ENCODE measurements at places on chromosomes 1 and 21.

DNA sequence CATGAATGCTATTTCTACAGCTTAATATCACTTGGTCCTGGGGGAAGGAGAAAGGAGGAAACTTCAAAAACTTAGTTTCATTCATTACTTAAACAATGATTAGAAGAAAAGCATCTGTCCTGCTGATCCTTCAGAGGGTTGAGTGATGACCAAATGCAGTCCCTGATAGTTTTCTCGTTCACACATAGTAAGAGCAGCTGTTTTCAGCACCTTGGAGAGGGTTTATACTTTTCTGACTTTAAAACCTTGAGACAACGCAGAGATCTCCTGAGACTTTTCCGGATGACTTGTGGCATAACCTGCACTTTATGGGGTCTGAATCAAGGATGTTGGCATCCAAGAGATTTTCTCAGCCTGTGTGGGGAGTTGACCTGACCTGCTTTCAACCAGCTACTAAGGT, 94.0 kb upstream of the KCND3 start:
- DNase-seq, result no peak

DNA sequence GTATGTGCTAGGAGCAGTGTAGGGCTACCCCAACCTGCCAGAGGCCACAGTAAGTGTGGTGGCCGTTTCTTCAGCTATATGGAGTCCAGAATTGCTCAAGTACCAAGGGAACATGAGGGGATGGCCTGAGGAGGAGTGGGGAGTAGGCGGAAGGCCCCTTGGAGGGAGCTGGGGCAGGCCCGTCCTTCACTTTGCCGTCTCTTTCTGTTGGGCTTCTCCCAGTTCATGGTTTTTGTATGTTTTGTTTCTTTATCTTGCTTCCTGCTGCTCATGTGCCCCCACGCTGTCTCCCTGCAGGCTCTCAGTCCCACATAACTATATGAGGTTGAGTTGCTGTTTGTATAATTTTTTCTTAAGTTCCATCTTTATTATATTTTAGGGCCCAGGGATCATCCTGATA, 5.9 kb upstream of the DPH2 start:
- no peak for DNase-seq

GRCh38 chr21:43600642-43601402, 58.5 kb downstream of the HSF2BP start:
- DNase-seq, result no peak

GRCh38 chr1:60279798-60280197, 206.2 kb upstream of the C1orf87 start:
- DNase-seq, result no peak

DNA sequence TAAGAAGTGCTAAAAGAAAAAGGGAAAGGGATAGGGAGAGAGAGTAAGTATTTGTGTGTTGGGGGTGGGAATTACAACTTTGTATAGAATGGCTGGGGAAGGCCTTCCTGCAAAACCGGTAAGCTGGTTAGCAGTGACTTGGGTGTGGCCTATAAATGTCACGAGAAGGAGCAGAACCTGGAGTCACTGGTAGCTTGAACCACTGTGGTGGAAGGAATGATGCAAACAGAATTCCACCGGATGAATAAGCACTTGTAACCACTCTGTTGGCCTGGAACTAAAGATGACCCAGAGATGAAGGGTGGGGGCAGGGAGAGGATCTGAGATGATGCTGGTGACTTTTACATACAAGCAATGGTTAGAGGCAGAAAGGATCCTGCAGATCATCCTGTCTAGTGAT, 8.9 kb downstream of the XKR8 start:
- DNase-seq, result no peak

DNA sequence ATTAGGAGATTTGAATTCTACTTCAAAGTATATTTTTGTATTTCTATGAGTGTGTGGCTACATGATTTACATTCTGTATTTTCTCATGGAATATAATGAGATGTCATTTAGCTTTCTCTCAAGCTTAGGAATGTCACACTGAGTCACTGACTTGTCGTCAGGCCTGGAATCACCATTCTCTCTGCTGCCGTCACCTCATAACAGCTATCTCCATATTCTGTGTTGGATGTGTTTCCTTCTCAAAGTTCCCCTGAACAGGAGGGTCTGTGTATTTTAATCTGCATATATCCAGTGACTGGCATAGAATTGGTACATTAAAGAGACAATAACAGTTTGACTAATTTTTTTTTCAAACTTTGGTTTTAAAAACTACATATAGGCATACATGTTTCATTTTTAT, 35.9 kb downstream of the LYPLAL1 start:
- no peak for DNase-seq

DNA sequence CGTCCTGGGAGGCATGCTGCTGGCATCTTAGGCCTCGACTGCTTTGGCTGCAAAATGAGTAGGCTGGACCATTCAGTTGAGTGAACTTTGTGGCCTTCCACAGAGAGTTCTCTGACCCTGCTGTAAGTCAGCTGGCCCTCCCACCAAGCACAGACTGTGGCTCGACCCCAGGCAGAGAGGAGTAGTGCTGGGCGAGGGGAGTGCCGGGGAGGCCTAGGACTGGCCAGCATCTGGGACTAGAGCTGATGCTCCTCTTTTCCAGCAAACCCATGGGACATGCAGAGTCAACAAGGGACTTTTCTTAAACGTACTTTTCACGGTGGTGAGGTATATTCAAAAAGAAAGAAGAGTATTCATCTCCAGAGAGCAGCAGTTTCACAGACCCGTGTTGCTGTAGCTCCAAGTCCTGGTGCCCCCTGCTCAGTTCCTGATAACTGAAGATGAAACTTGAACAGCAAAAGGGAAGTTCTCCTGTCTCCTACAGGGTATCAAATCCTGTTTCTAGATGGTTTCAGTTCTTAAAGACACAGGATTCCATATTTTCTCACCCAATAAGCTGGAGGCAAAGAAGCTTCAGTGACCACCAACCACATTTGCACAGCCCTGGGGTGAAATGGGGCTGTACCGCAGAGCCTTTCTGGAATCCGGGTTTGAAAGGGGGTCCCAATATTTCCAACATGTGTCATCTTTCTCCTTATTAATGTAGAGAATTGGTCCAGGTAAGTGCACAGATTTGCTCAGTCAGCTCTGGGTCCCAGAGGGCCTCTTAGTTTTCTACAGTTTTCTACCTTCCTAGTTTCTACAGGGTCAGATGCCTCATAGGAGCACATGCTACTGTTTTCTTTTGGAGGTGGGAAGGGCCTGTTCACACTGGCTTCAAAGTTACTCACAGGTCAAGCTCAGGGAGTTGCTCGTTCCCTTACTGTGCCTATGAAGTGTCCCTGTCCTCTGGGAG, 20.9 kb downstream of the BATF3 start:
- no peak for DNase-seq

- no peak for DNase-seq
Measured at GRCh38 chr1:238138059-238138626, 247.4 kb upstream of the ZP4 start.

GRCh38 chr1:46718727-46719622, at the start of gene EFCAB14:
Gene EFCAB14 (minus strand): TSS chr1:46719114. CDS start chr1:46718087, 1,027 bp downstream.
- DNase-seq, result peak; percentile 98

- DNase-seq, result no peak
Measured at GRCh38 chr1:9069326-9070100, at the start of gene SLC2A5. Gene SLC2A5 (minus strand): TSS chr1:9069635. CDS start chr1:9069536, 99 bp downstream.

DNA sequence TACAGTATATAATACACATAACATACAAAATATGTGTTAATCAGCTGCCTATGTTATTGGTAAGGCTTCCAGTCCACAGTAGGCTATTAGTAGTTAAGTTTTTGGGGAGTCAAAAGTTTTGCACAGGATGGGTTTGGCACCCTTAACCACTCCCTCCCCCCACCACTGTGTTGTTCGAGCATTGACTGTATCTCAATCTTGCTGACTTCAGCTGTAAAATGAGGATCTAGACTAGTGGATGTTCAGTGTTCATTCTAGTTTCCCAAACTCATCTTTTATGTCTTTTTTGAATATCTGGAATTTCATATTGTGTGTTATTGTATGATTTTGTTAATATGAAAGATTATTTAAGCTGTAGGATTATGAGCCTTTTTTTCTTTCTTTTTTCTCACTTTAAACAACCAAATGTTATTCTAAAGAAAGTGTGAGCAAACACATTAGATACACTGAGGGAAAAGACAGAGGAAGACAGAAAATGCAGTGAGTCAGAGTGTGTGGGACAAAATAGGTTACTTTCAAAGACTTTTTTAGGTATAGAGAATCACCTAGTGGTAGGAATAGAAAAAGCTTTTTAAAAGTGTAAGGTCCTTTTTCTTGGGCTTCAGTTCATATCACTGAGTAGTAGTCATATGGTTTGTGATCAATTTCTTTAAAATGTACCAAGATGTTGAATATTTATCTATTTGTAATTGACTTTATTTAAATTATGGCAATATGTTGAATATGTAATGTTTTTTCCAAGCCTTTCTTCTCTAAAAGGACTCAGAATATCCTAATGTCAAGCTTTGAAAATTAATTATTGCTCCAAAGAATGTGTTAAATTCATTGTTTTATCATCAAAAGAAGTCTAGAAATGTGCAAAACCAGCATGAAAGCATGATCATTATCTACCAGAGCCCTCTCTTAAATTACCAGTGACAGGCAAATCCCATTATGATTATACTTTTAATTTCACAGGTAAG, 17.9 kb upstream of the CENPF start:
- DNase-seq, result no peak

- DNase-seq, result no peak
Measured at GRCh38 chr1:197695961-197696360, 79.3 kb downstream of the DENND1B start.

GRCh38 chr21:33383056-33383888, 19.9 kb upstream of the IFNGR2 start:
- DNase-seq, result peak; percentile 49

DNA sequence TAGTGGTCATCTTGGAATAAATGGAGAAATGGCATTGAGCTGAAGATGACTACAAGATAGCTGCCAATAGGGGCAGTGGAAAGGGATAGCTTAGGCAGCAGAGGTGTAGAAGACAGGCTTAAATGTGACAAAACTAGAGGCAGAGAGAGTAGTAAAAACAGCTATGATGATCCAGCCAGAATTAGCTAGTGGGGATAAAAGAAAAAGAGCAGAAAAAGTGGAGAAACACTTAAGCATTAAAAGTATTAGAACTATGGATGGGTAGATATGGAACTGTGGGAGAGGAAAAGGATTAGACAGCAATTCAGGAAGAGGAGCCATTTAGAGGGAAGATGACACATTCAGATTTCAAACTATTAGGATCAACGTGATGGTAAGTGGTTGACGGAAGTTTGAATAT, 202.5 kb upstream of the SAMSN1 start:
- no peak for DNase-seq

GRCh38 chr1:65992165-65992821, 199.6 kb downstream of the PDE4B start:
- DNase-seq, result no peak

DNA sequence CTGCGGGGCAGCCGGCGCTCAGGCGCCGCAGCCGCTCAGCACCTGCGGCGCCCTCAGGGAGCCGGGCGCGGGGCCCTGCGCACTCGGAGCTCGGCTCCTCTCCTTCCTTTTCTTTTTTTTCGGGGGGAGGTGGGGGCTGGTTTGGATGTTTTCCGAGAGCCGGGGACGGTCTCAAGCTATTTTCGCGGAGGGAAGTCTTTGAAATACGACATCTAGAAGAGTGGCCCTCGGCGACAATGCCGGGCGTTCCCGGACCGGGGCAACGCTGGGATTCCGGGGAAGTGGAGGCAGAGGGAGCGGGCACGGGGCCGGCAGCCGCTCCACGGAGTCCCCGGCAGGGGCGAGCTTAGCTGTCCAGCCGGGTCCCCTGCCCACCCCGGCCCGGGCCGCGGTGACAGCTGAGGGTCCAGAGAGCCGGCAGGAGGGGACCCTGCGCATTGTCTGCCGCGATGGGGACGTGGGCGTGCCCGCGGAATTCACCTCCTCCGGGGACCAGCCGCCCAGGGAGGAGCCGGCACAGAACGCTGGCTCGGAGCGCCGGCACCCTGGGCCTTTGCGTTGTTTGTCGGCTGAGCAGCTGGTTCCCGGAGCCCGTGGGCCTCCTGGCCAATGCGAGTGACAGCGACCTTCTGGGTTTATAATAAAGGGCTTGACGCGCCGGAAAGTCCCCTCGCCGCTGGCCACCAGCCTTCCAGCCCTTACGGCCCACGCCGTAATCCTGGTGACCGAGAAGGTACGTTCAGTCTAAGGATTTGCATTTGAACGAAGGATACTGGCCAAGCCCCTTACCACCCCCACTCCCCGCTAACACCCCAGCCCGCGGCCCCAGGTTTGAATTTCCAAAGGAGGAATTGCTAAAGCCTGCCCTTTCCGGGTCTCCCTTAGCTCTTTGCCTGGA, 582 bp downstream of the SLC37A1 start:
- peak; percentile 53 for DNase-seq

- no peak for DNase-seq
Measured at GRCh38 chr1:184214128-184214527, 162.6 kb downstream of the TSEN15 start.

- no peak for DNase-seq
Measured at GRCh38 chr1:7786795-7787194, 2.7 kb downstream of the PER3 start.

DNA sequence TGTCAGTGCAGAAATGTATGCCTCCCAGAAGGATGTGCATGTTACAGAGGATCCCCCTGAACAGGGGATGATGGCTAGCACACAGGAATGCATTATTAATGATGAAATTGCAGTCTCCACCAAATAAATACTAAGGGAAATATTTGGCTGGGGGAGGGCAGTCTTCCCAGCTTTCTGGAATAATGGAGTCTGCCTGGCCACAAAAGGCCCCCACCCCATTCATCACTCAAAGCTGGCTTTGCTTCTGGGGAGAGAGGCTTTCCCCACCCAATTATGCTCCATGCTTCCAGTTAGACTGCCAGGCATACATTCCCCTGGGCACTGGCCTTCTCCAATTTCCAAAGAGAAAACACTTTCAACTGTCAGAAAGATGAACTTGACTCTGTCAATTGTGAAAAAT, 302.7 kb downstream of the SIPA1L2 start:
- no peak for DNase-seq

DNA sequence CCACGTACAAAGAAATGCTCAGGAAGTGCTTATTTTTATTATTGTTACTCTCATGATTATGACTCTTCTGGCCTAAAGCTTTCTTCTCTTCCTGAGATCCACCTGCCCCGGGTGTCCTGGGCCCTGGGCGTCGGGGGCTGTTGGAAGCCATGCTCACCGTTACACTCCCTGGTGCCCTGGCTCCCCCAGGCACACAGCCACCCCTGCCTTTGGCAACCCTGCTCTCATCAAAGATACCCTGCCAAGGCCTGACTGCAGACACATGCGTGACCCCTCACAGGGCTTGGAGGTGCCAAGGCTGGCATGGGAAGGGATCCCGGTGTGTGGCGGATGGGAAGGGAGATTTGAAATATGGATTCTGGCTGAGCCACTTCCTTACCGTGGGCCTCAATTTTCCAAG, 3.3 kb upstream of the KISS1 start:
- no peak for DNase-seq

GRCh38 chr1:47711848-47712492, 274.1 kb downstream of the FOXD2 start:
- DNase-seq, result no peak

DNA sequence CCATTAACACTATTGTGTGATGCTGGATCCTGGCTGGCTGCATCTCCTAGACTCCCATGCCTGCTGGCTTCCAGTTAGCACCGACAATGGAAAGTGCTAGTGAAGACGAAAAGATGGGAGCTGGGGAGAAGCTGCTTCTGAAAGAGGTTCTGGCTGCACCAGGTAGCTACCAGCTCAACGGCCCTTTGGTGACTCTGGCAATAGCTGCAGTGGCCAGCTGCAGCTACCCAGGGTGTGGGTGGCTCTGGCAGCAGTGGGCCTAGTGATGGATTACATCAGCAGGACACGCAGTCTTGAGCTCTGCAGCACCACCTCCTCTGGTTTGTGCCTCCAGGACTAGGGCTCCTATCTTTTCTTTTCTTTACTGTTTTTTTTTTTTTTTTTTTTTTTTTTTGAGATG, 662.6 kb downstream of the MATN1 start:
- no peak for DNase-seq
